Pericardium fibroblast (primary cell): ENCODE measurements at places on chromosomes 11 and 22. TPM values are rescaled to one million over a fixed set of nuclear protein-coding genes. Genes with fewer than 3 reads are reported as not detected.

Gene RBMXL2
- not detected in 2 replicates for total RNA-seq

Gene MS4A4E
- total RNA-seq, result not detected in 2 replicates

Gene GLYATL2
- total RNA-seq, result 0.17 and 1.1 TPM in 2 replicates

Gene B3GAT1
- not detected in 2 replicates for total RNA-seq

Gene OR5B21
- total RNA-seq, result not detected in 2 replicates

Gene OR4D5
- total RNA-seq, result not detected in 2 replicates

Gene EXT2
- total RNA-seq, result 93.4 and 122 TPM in 2 replicates

Gene SLC7A4
- 0.51 and 2.7 TPM in 2 replicates for total RNA-seq
